Stimulated activated CD4-positive, alpha-beta T cell treated with anti-CD3 and anti-CD28 coated beads, Interleukin-1b, Interleukin-23, amount 100 ng/mL, for 1 hour (primary cell): ENCODE measurements at places on chromosomes 6 and 20.

GRCh38 chr20:41094353-41095055 is 42.8 kb upstream of the PLCG1 start:
- DNase-seq = no peak

- DNase-seq = no peak
These were observed 661 bp downstream of the FNDC11 start for GRCh38 chr20:63554361-63555278.

- DNase-seq = no peak
These were observed 232.3 kb downstream of the PRL start for GRCh38 chr6:22064558-22064957.

- DNase-seq = no peak
These were observed 11.4 kb upstream of the RHAG start for GRCh38 chr6:49648036-49648435.

DNA sequence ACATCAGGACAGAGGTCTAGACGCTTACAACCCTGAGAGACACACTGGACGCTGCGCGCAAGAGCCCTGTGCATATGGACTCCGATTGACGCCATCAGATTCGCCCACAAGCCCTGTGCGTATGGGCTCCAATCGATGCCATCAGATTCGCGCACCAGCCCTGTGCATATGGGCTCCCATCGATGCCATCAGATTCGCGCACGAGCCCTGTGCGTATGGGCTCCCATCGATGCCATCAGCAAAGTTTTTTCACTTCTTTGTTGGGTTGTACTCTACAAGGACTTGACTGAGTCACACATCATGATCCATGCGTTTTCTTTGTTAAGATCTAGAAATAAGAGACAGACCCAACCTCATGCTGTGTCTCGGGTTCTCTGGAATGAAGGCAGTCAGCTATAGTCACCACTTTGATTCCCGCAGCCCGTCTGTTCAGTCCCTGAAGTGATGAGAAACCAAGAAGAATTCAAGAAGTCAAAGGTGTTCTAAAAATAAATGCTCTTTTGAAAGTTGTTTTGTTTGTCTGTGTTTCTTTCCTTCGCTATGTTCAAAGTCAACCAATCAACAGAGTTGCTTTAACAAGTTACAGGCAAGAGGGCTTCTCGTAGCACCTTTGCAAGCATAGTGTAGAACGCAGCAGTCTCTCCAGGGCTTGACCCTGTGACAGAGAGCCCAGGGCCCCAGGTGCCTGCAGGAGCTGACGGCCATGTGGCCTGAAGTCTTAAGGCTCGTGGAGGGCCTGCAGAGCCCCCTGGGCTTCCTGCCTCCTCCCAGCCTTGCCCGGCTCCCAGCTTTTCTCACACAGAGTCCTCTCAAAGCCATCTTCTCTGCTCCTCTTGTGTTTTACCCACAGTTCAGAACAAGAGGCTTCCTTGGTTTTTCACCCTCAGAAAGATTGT is 7.9 kb downstream of the RPS6KA2 start:
- DNase-seq = no peak

GRCh38 chr20:63831646-63831992 is 555 bp upstream of the ZBTB46 start:
- no peak for DNase-seq
